ENCODE measurements at places on chromosomes 1 and 21.

DNA sequence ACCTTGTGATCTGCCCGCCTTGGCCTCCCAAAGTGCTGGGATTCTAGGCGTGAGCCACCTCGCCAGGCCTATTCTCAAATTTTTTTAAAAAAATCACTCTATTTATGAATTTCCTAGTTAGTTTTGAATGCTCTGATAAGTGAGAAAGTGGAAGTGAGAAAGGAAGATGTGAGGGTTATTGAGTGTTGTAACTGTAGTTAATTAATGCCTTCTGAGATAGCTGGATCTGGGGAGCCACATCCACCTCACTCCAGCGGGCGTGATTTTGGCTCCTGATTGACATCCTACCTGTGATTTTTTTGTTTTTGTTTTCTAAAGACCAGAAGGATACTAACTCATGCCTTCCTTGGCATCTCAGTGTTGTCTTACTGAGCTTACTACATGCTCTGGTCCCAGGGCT, 65.6 kb downstream of the ST3GAL3 start:
- DNase-seq = no peak

DNA sequence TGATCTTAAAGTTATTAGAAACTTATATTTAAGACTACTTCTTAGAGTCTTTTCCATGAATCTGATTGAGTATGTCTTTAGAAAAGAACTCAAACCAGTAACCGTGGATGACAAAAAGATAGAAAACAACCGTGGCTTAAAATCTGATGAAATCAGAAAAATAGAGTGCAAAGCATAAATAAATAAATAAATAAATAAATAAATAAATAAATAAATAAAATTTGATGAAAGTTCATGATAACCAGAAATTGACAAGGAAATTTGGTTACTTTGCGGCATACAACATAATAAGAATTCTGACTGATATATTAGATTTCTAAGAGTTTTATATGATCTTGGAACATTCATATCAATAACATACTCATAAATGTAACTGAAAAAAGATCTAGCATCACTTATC, 152.1 kb downstream of the AK5 start:
- DNase-seq = no peak

DNA sequence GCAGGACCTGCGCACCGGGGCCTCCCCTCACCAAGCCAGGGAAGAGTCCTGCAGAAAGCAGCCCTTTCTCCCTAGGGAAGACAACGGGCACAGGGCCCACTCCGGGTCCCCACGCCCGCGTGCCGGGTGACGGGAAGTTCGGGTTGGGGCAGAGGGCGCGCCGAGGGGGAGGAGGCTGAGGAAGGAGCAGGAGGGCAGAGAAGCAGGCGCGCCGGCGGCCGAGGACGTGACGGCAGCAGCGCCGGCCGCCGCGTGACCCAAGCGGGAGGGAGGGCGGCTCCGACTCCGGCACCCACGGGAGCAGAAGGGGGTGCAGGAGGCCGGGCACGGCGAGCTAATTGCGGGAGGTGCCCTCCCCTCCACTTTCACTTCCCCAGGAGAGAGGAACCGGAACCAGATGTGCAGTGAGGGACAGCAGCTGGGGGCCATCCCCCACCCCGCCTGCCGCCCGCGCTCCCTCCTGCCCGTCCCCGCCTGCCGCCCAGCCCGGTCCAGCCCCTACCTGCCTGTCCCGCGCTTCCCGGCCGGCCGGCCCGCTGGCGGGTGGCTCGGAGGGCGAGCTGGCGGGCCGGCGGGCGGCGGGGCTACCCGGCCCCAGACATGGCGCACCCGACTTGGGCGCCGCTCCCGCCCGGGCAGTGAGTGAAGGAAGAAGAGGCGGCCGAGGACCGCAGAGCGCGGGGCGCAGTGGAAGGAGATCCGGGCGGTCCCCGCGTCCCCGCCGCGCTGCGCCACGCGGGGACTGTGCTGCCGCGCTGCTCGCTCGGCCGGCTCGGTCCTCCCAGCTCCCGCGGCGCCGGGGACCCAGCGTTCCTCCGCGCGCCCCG, 510 bp downstream of the DENND4B start:
- DNase-seq = peak; percentile 79

DNA sequence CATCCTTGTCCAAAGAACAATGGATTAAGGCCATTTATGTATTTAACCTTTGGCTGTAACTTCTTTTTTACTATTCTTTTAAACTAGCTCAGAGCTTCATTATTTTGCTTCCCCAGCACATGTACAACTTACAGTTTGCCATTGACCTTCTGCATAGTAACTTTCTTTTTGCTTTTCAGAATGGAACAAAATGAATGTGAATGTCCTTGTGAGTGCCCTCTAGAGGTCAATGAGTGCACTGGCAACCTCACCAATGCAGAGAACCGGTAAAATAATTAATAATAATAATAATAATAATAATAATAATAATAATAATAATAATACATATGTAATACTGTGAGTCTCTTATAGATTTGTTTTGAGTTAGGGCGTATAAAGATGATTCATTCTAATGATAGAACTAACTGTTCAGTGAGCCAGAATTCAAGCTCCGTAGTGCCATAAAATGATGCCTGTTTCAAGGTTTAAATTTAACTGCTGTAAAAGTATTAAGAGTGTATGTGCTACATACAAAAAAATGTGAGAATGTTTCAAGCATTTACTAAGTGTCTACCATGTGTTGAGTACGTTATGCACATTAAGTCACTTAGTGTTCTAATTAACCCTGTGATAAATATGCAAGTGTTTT, 69.0 kb upstream of the RAVER2 start:
- DNase-seq = no peak

DNA sequence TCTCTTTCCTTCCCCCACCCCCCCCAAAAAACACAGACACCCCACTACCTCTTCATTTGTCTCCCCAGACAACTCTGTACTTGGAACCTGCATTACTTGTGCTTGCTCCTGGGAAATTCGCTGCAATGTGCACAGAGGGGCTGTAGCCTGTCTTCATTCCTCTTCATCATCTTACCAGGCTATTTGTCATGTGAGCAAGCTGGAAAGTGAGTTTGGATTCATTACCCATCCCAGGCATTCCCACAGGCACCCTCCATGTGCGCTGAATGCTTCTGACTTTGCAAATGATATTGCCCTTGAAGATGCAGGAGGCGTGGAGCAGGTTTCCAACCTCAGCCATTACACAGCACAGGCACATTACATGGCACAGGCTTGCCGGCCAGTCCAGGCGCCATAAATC, 494.9 kb downstream of the KIF26B start:
- DNase-seq = no peak

GRCh38 chr1:159307346-159308020, 5.3 kb downstream of the FCER1A start:
- DNase-seq = no peak

DNA sequence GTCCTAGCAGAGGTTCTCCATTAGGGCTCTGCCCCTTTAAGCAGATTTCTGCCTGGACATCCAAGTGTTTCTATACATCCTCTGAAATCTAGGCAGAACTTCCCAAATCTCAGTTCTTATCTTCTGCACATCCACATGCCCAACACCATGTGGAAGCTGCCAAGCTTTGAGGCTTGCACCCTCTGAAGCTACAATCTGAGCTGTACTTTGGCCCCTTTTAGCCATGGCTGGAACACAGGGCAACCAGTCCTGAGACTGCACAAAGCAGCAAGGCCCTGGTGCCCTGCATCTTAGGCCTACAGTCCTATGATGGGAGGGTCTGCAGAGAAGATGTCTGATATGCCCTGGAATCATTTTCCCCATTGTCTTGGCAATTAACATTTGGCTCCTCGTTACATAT, 8.0 kb downstream of the HAO2 start:
- DNase-seq = no peak

DNA sequence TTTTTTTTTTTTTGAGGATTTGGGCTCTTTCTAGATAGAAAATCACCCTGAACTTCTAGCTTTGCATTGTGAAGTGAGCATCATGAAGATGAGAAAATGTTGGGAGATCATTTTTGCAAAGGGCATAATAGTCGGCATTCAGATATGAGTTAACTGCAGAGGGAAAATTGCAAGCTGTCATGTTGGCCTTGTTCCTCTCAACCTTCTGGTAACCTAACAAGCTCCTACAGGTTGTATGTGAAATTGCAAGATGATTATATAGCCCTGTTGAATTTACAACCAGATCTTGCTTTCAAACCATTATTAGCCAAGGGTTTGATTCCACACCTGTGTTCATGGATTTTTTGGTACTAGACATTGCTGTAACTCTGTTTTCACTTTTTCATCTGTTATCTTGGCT, 2.2 kb downstream of the ELOA start:
- no peak for DNase-seq

GRCh38 chr1:21691739-21692138, 22.6 kb upstream of the RAP1GAP start:
- DNase-seq = no peak

DNA sequence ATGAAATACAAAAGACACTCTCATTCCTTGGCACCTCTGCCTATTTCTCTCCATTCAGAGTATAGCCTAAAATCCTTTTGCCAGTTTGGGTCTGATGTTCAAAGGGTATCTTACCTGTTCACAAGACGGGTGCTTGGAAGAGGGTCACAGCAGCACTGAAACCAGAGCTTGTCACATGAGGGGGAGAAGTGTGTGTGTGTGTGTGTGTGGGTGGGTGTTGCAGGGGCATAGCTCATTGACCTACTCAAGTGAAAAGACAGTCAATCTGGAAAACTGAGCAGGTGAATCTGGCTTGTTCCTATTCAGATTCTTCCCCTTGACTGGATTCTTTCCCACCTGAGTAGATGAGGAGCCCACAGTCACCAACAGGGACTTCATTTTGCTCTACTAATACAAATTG, 63.9 kb downstream of the KCTD3 start:
- DNase-seq = no peak

- no peak for DNase-seq
Observed at GRCh38 chr1:182651339-182651724, 33.1 kb downstream of the RGS8 start.

GRCh38 chr1:21005466-21006239, 171.0 kb downstream of the EIF4G3 start:
- DNase-seq = no peak

DNA sequence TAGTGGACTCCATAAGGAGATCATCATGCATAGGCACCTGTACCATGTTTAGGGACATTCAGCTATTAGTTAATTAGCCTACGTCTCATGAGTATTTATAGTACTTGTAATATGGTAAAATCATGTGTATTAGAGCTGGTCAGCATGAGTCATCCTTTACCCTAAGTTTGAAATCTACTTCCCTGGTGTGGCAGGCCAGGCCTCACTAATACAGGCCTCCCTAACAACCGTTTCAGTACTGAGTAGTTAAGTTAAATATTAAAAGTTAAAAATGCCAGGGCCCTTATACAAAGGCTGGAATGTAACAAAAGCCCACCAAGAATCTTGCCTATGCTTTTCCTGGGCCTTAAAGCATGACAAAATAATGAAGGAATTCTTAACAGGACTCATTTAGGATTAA, 356.3 kb upstream of the DPYD start:
- DNase-seq = no peak

GRCh38 chr1:207913951-207914350, 3.0 kb upstream of the CD34 start:
- no peak for DNase-seq

GRCh38 chr1:167935216-167936067, 1.0 kb upstream of the DCAF6 start:
- peak; percentile 65 for DNase-seq

DNA sequence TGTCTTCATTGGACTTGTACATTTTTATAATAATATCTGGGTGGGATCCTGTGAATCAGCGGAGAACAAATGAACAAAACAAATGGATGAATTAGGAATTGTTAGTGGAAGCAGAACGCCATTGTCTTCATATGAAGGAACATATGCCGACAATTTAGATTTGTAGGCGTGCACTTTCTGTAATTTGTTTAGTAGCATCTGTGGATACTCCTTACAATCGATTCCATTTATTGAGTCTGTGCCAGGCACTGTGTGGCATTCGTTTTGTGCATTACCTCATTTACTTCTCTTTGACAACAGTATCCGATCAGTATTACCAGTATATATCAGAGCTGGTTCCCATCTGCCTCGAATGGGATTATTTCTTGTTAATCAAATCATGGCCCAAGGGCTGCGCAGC, 61.9 kb downstream of the PRDM2 start:
- no peak for DNase-seq

GRCh38 chr1:19960591-19960990, 18.8 kb downstream of the PLA2G2A start:
- no peak for DNase-seq

DNA sequence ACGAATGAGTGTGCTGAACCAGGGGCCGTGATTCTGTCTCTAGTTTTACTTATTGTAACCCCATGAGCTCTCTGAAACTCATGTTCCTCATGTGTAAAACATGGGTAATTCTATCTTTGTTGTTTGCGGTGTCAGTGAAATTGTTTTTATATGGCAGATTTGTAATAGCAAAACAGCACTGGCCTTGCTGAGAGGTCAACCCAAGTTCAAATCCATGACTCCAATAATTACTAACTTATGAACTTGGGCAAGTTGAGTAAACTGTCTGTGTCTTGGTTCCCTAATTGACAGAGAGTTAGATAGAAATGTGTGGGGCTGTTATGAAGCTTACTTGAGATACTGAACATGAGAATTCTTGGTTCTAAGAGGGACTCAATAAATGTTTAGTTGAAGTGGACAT, 17.8 kb downstream of the C1orf116 start:
- no peak for DNase-seq

DNA sequence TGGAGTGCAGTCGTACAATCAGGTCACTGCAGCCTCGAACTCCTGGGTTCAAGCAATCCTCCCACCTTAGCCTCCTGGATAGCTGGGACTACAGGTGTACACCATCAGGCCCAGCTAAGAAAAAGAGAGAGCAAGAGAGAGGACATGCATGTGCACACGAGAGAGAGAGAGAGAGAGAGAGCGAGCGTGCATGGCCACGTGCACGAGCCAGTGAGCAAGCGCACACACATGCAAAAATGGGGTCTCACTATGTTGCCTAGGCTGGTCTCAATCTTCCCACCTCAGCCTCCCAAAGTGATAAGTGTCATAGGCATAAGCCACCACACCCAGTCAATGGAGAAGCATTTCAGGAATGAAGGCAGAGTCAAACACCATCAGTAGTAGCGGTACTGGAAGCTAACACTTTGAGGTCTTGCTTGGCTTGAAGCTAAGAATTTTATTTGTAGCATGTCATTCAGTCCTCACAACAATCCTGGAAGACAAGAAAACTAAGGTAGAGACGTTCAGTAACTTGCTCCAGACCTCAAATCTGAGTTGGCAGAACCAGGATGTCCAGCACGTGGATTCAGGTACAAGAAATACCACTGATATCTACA, 14.5 kb downstream of the GNB1 start:
- no peak for DNase-seq

DNA sequence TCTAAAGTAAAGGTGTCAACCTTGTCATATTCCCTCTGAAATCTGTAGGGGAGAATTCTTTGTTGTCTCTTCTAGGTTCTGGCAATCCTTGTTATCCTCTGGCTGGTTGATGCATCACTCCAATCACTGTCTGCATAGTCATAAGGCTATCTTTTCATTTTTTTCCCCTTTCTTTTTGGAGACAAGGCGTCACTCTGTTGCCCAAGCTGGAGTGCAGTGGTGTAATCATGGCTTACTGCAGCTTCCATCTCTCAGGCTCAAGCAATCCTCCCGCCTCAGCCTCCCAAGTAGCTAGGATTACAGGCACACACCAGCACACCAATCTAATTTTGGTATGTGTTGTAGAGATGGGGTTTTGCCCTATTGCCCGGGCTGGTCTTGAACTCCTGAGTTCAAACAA, 12.9 kb downstream of the DPYD start:
- no peak for DNase-seq

GRCh38 chr1:34906222-34906621, 23.2 kb downstream of the DLGAP3 start:
- no peak for DNase-seq

GRCh38 chr1:168636642-168637111, 60.3 kb downstream of the XCL1 start:
- no peak for DNase-seq

GRCh38 chr1:20726932-20727745, 5.4 kb downstream of the SH2D5 start:
- no peak for DNase-seq
